ENCODE measurements at places on chromosomes 2 and 18.
A peak's percentile ranks its signal among the peaks of the same experiment; 100 is the strongest.

DNA sequence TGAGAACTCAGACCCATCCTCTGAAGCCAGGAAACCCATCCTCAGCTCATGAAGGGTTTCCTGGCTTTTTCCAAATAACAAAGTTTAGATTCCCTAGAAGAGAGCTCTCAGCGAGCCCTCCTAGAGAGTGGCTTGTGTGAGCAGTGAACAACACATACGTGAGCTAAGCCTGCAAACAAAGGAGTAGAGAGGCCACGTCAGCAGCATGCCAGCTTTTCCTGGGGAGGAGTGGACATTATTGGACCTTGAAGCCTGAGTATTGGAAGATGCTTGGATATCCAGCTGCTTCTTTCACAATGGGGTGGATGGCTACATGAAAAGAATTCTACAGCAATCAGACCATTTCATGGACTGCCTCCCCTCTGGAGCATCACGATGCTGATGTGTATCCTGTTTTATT lies 21.1 kb downstream of the KIF5C start:
- no peak for DNase-seq

- no peak for DNase-seq
Observed at GRCh38 chr2:105640246-105640645, 104.5 kb upstream of the NCK2 start.

DNA sequence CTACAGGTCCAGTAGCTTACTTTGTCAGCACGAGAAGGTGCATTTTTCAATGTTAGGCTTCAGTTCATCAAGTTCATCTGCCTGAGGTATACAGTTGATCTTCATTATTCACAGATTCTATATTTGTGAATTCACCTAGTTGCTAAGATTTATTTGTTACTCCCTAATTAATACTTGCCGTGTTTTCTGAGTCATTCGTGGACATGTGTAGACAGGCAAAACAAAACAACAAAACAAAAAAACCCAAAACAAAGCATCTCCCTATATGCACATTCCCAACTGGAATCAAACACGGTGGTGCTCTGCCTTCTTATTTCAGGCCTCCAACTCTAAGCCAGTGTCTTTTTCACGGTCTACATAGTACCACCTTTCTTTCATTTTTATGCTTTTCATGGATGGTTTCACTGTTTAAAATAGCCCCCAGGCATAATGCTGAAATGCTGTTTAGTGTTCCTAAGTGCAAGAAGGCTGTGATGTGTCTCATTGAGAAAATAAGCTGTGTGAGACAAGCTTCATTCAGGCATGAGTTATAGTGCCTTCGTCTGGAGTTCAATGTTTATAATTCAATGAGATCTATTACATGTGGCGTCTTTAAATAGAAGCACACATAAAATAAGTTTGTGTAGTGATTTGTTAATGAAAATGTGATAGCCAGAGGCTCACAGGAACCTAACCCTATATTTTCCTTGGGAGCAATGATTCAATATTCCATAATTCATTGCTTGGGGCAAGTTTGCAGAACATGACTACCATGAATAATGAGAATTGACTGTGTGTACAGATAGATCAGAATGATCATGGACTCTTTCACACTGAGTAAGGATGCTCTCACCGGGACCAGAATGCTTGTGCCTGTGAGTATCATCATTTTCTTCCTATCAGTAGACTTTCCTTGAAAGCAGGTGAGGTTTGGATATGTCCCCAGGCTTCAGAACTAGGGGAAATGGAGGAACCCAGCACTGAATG lies 24.6 kb downstream of the ITGB6 start:
- DNase-seq = no peak

DNA sequence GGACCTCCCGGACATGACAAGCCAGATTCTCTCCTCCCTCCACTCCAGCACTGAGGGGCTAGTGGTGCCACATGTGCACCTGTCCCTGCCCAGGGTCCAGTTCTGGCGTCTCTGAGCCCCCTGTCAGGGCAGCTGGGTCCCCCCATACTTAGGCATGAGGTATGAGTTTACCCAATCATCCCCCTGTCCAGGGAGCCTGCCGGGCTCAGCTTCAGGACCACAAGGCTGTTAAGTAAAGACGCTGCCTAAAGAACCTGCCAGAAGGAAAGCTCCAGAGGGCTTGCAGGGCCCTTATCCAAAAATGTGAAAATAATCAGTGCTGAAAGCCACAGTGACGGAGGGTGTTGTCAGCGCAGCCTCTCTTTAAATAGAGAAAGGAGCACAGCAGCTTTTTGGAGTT lies 40.0 kb downstream of the SH3BP4 start:
- DNase-seq = no peak

DNA sequence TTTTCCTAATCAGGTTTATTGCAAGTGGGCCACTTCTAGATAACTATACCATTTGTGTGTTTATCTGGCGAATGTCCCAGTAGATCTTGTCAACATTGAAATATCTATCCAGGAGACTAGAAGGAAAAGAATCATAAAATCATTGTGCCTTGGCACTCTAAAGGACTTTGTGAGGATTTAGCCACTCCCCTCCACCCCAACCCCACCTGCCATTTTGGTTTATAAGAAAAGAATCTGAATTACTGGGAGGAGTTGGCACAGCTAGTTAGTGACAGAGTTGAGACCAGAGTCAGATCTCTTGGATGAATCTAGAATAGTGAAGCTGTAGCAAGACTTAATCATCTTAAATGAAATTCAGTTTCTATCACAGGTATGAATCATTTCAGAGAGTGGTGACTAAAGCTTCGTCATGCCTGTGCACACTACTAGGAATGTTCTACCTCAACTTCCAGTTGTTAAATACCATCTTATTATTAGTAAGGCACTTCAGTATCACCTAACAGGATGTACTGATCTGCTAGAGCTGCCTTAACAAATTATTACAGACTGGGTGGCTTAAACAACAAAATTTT lies 212.7 kb upstream of the SLC14A2 start:
- no peak for DNase-seq

- DNase-seq = no peak
Observed at GRCh38 chr2:48161628-48162027, 255.3 kb upstream of the FBXO11 start.

DNA sequence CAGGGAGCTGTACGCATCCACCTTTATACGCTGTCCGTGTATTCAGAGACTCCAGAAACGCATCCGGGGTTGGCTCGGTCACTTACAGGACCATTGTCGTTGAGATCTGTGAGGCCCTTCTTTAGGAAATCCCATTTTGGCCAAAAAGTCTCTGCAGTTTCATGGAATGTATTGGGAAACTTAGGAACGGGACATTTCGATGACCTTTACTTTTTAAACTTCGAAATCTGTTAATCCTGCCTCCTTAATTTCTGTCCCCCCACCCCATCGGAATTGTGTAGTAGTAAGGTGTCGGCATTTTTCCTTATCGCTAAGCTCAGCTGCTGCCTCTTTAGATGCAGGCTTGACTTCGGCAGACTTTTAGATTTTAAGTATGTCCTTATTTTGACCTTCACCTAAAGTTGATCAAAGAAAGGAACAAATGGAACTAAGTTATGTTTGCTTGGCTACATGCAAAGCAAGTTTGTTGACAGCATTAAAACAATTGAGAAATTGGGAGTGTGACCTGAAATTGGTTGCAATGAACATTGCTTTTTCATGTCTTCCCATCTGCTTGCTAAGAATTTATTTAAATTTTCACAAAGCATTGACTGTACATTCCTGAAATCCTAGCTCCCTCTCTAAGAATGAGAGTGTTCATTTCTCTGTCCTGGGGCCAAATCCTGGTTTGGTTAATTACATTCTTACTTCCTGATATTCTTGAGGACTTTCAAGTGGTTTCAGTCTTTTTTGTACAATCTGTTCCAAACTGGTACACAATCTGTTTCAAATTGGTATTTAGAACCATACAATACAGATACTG lies 884 bp upstream of the RAPH1 start:
- DNase-seq = no peak

GRCh38 chr2:131052741-131053263 lies 40.5 kb downstream of the FAM168B start:
- no peak for DNase-seq

DNA sequence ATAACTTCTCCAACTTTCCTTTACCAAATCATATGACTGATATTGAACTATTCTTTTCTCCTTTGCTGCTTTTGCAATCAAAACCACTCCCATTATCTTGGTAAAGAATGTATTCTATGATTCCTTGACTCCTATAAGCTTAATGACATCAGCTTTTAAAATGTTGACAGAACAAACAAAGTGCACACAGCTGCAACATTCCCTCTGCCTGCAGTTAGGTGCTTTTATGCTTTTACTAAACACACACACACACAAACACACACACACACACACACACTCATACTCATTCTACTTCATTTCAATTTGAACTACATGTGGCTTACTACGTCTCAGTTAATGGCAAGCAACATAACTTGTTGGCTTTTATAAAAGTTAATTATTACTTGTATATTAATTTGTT lies 946.6 kb downstream of the DPP10 start:
- DNase-seq = no peak

DNA sequence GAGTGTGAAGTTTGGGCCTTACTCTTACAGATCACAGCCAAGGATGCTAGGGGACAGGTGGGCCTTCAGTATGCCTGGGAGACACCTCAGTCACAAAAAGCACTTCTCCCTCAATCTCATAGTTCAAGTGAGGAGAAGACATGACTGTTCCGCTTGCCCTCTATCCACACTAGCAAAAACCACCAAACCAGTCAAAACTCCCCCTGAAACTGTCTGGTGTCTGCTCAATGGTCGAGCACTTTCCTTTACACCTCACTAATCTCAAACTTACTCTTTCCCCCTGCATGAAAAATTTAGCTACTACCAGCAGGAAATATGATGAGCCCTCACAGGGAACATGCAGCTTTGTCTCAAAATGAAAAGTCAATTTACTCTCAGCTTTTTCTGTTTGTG lies 232.2 kb downstream of the TRIB2 start:
- no peak for DNase-seq

GRCh38 chr2:43538034-43538670 lies 57.7 kb downstream of the THADA start:
- no peak for DNase-seq

DNA sequence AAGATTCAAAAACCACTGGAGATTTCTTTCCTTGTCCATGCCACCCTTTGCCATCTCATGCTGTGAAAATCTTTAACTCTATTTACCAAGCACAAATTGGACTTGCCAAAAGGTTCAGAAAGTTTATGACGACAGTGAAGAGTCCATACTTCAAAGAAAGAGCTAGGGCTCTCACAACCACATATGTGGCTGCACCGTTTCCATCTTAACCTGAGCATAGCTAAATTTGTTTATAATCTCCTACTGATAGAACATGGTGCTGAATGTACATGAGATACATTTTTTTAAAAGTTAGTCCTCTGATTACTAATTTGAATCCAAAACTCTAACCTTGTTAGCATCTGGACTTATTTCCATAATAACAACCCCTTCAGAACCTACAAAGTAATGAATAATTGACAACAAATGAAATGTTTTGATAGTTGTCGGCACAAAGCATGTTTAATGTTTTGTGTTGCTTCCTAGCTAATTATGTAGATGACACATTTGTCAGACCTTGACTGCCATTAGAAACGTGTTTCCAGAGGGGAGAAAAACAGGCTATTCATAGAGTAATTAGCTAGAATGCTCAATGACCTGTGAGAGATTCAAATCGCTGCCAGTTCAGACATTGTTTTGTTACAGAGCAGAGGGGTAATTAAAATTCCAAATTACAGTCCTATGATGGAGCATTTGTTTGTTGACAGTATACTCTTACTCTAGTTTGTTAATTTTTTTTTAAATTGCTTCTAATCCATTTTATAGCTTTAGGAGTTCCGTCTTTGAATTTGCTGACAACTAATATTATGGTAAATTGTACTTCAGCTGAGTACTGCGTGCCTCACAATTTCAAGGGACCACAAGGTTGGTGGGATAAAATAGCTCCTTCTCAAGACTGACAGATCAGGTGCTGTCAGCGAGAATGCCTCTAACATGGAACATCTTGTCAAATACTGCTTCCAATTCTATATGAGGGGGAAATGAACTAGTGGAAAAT lies 31.8 kb downstream of the ARHGAP15 start:
- DNase-seq = no peak

- DNase-seq = no peak
Observed at GRCh38 chr2:142130111-142131009, 456 bp downstream of the LRP1B start.

GRCh38 chr2:6866275-6866671 lies 566 bp upstream of the CMPK2 start:
- no peak for DNase-seq

- DNase-seq = no peak
Observed at GRCh38 chr18:23012249-23012648, 79.1 kb downstream of the RBBP8 start.

GRCh38 chr2:176089843-176090395 lies 2.6 kb upstream of the HOXD13 start:
- DNase-seq = no peak

- DNase-seq = no peak
Observed at GRCh38 chr2:150208689-150209088, 278.8 kb downstream of the RND3 start.

GRCh38 chr18:37956902-37957301 lies 391.3 kb upstream of the CELF4 start:
- no peak for DNase-seq

DNA sequence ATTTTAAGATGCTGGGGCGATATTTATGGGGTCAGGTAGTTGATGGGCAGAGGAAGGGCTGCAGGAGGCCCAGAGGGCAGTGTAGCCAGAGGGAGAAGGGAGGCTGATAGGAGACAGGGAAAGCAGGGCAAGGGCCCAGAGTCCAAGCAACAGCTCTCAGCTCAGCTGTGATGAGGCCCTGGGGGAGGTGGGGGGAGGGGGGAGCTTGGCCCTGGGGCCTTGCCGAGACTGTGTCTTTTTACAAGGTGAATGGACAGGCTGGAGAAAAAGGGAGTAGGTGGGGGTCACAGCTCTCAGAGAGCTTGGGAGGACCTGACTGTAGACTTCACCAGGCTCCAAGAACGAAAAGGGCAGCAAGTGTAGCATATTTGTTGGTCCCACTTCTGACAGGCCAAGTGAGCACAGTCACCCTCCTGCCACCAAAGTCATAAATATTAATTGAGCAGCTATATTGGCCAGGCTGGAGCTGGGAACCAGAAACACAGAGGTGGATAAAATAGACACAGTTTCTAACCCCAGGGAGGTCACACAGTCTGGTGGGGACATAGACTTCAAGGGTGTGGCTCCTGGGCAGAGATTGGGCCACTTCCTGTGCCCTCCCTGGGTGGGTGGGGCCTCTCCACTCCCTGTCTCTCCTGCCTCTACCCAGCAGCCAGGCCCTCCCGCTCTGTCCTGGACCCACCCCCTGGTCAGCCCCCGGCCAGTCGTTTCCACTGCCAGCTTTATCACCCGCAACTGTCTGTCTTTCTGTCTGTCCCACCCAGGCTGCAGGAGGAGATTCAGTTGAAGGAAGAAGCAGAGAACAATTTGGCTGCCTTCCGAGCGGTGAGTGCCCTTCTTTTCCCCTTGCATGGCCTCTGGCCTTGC lies 1.4 kb downstream of the DES start:
- peak; percentile 40 for DNase-seq

- no peak for DNase-seq
Observed at GRCh38 chr2:241947876-241948275, 78.3 kb downstream of the RTP5 start.

GRCh38 chr2:114728372-114728771 lies 285.9 kb downstream of the DPP10 start:
- DNase-seq = no peak

GRCh38 chr2:35857498-35857897 lies 498.1 kb upstream of the CRIM1 start:
- DNase-seq = no peak

- DNase-seq = no peak
Observed at GRCh38 chr18:12750715-12751502, 48.1 kb downstream of the PSMG2 start.
